ENCODE measurements at places on chromosomes 1 and 21. TPM values are rescaled to one million over a fixed set of nuclear protein-coding genes. Genes with fewer than 3 reads are reported as not detected.
A peak's percentile ranks its signal among the peaks of the same experiment; 100 is the strongest.

Gene TMPRSS3
- total RNA-seq = not detected

Gene TMEM82
- not detected for total RNA-seq

Gene GFI1
- under 0.01 TPM for total RNA-seq

- H3K27me3 ChIP-seq = no peaks in the 10 kb centered on the region
- DNase-seq = peak; percentile 39
- H3K36me3 ChIP-seq = no peaks in the 10 kb centered on the region
- peak overlapping the region; percentile 89 for H3K27ac ChIP-seq
- peaks cover 27% of the 10 kb centered on the region for H3K4me1 ChIP-seq
These were observed 31.1 kb downstream of the EEIG2 start for GRCh38 chr1:108590957-108591356.

GRCh38 chr1:90161625-90162024 lies 166.7 kb downstream of the ZNF326 start:
- H3K36me3 ChIP-seq = no peaks in the 10 kb centered on the region
- H3K27me3 ChIP-seq = no peaks in the 10 kb centered on the region
- H3K4me3 ChIP-seq = no peak overlapping the region
- H3K27ac ChIP-seq = no peak overlapping the region

GRCh38 chr1:245285168-245285567 lies 130.4 kb downstream of the KIF26B start:
- H3K4me1 ChIP-seq = no peaks in the 10 kb centered on the region
- H3K27me3 ChIP-seq = no peaks in the 10 kb centered on the region

GRCh38 chr1:196538473-196538872 lies 69.8 kb downstream of the KCNT2 start:
- no peak overlapping the region for H3K4me3 ChIP-seq
- peak; percentile 0 for DNase-seq
- no peaks in the 10 kb centered on the region for H3K36me3 ChIP-seq
- H3K27me3 ChIP-seq = no peaks in the 10 kb centered on the region
- H3K27ac ChIP-seq = no peak overlapping the region

GRCh38 chr1:153919876-153920852 lies 2.6 kb downstream of the GATAD2B start:
- H3K36me3 ChIP-seq = peaks cover 13% of the 10 kb centered on the region
- peak; percentile 70 for DNase-seq
- H3K27ac ChIP-seq = no peak overlapping the region
- no peaks in the 10 kb centered on the region for H3K27me3 ChIP-seq

DNA sequence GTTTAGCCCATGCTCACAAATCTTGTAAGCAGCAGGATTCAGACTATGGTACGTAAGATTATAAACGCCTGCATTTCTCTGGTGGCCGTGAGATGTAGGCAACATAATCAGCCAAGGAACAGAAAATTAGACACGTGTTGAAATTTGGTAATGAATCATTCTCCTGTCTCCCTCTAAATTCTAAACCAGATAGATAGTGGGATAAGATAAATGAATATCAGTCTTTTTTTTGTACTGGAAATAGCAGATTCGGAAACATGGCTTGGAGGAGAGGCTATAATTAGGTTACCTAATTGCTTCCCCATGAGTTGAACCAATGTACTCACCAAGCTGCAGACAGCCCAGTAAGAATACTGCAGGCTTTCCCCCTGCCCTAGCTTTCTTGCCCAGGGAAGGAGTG lies 172.3 kb downstream of the TGFB2 start:
- DNase-seq = no peak
- H3K27ac ChIP-seq = no peak overlapping the region
- H3K4me3 ChIP-seq = no peak overlapping the region
- H3K36me3 ChIP-seq = no peaks in the 10 kb centered on the region
- no peaks in the 10 kb centered on the region for H3K4me1 ChIP-seq
- H3K27me3 ChIP-seq = no peaks in the 10 kb centered on the region

DNA sequence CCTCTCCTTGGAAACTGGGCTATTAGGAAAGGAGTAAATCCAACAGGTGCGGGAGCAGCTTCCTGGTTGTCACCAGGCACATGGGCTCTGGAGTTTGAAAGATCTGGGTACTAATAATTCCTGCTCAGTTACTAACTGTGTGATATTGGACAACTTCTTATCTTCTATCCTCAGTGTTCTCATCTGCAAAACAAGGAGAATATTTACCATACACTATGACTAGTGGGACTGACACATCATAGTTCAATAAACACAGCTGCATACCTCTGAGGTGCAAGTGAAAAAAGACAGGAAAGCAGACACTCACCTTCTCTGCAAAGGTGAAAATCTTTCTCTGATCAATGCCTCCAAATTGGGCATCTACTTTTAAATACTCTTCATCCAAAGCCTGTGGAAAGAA lies 19.7 kb downstream of the YARS1 start:
- no peaks in the 10 kb centered on the region for H3K27me3 ChIP-seq
- no peak for DNase-seq
- peaks cover 16% of the 10 kb centered on the region for H3K4me1 ChIP-seq
- H3K27ac ChIP-seq = no peak overlapping the region
- H3K4me3 ChIP-seq = no peak overlapping the region
- peaks cover 33% of the 10 kb centered on the region for H3K36me3 ChIP-seq

DNA sequence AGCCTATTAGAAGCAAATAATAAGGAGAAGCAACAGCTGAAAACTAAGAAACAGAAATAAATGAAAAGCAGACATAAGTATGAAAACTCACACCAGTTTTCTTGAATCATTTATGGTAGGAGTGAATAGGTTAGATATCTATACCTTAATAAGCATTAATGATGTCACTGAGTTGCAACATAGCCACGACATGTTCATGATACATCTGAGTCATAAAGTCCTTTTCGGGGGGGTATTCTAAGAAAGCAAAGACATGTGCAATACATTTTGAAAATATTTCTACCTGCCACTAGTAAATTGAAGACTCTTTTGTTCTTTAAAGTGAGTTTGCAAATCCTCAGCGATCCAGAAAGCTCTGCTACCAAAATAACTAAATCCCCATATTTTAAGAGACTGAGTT lies 7.2 kb downstream of the CD34 start:
- no peaks in the 10 kb centered on the region for H3K4me1 ChIP-seq
- no peaks in the 10 kb centered on the region for H3K27me3 ChIP-seq
- DNase-seq = no peak
- H3K36me3 ChIP-seq = no peaks in the 10 kb centered on the region
